Activated T-cell treated with anti-CD3 and anti-CD28 coated beads, Interleukin-2, amount 50 U/mL, for 72 hours (primary cell): ENCODE measurements at places on chromosomes 5 and 9. TPM values are rescaled to one million over a fixed set of nuclear protein-coding genes. Genes with fewer than 3 reads are reported as not detected.

The WWC1 gene
- not detected for total RNA-seq

The GLRA1 gene
- not detected for total RNA-seq

The PRRT1B gene
- total RNA-seq = not detected

The FRMPD1 gene
- not detected for total RNA-seq

The FIBCD1 gene
- not detected for total RNA-seq

The TLN1 gene
- 200 TPM for total RNA-seq

The DOK3 gene
- 5.7 TPM for total RNA-seq

The TMEM171 gene
- total RNA-seq = not detected

The SPINK9 gene
- total RNA-seq = not detected

The IFNA21 gene
- not detected for total RNA-seq

The TLX3 gene
- total RNA-seq = not detected

DNA sequence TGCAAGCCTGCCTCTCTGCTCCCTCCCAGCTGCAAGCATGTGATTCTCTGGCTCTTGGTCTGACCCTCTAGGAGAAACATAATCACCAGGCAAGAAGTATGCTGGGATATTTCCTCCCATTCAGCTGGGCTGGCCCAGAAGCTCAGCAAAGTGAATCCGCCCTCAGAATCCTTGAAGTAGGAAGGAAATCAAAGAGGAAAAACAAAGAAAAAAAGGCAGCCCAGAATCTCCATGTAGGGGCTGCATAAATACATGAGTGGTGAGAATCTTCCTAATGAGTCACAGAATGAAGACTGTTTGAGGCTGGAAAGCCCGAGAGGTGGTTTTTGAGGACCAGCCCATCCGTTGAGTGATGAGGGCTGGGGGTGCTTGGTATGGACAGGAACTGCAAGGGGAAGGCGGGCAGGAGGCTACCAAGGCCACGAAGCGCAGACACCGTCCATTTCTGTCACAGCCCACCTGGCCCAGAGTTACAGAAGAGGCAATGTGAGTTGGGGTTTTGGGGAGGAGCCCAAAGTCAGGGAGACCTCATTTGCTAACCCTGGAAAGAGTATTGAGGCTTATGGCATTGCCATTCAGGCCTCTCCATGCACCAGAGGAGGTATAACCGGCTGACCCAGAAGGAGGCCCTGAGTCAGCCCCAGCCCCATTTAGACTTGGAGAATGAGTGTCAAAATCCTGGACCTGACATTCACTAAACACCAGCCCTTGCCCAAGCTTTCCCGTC is 33.4 kb upstream of the TGFBR1 start:
- DNase-seq = no peak

GRCh38 chr9:131405428-131405827 is 11.5 kb downstream of the PRRC2B start:
- no peak for DNase-seq

DNA sequence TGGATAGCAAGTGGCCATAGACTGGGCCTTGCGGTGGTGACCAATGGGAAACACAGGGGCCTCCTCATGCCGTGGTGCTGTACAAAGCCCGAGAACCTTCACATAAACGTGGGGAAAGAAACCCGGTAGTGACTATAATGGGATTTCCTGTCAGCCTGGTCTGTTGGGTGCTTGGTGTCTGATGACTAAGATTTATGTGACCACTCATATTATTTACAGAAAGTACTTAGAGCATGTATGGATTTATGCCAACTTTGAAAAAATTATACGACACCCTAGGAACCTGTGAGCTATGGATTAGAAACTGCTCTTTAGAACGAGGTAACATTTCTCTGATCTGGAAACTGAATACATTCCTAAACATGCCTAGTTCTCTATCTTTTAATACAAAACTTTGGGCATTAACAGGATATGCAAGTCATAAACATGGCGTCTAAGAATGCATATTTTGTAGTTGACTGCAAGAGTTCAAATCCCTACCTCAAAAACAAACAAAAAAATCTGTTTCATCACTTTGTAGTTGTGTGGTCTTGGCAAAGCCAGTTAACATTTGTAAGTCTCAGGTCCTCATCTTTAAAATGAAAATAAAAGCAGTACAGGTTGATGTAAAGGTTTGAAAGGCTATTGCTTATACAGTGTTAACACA is 85.4 kb downstream of the TMEM167A start:
- DNase-seq = no peak

- peak; percentile 18 for DNase-seq
These were observed 516 bp downstream of the MAST4 start for GRCh38 chr5:66596636-66597182.

DNA sequence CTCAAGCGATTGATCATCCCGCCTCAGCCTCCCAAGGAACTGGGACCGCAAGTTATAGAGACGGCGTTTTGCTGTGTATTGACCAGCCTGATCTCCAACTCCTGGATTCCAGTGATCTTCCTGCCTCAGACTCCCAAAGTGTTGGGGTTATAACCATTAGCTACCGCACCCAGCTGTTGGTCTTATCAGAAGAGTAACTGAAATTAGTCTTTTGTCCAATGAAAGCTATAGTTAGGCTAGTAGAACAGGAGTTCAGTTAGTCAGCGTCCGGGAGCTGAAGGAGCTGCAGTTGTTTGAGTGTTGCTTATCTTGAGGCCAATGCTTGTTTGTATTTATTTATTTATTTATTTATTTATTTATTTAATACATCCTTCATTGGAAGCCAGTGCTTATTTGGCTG is 3.2 kb upstream of the MIGA2 start:
- no peak for DNase-seq

DNA sequence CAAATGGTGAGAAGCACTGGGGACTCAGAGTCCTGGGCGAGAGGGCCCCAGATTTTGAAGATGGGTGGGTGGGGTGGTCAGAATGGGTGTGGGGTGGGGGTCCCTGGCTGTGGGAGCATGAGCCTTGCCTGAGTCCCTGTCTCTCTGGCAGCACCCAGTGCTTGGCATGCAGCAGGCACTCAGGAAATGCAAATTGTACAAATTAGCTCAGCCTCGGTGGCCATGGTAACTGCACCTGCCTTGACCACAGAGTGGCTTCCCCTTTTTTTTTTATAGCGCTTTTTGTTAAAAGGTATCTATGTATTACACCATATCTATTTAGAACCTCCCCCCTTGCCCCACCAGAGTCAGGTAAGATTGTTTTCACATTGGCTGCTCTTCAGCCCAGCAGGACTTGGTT is 19.2 kb upstream of the PITX1 start:
- DNase-seq = no peak

DNA sequence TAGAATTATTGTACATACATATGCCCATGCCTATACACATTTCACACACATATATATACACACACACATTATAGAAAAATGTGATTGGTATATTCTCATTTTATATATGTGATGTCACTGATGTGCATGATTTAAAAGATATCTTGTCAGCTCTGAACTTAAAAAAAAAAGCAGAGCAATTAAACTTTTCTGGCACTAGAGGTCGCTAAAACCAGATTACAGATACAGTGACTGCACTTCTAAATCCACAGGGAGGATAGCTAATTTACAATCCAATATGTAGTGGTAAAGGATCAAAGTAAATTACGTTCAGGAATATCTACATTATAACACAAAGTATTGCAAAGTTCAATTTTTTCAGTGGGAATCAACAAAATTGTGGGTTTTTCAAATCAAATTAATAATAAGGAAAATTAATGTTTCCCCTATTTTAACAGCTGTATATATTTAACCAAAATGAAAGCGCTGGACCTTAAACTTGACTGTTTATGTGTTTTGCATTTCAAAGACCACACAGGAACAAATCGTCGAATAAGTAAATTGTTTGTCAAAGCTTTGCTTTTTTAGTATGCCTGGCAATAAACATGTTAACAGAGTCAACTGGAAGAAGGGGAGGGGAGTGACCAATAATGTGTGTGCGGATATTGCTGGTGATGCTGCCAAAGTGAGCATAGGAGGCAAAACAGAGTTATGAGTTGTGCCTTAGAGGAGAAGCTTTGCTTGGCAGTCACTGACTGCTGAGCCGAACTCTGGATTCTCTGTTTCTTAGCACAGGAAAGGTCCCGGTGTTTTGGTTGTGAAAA is 1201.4 kb upstream of the C9orf72 start:
- no peak for DNase-seq

- DNase-seq = no peak
These were observed 293.8 kb upstream of the GRAMD2B start for GRCh38 chr5:126129431-126129830.

- no peak for DNase-seq
These were observed 306.8 kb downstream of the TRPM3 start for GRCh38 chr9:70814597-70814996.

- no peak for DNase-seq
These were observed 67.2 kb upstream of the PCA3 start for GRCh38 chr9:76697081-76697480.

DNA sequence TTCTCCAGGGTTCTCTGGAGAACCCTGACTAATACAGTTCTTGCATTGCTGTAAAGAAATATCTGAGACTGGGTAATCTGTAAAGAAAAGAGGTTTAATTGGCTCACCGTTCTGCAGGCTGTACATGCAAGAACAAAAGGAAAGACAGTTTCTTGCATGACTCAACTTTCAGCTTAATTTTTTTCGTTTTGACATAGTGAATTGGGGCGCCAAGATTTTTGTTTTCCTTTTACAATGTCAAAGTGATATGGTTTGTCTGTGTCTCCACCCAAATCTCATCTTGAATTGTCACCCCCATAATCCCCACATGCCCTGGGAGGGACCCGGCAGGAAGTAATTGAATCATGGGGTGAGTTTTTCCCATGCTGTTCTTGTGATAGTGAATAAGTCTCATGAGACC is 11.8 kb upstream of the CRHBP start:
- no peak for DNase-seq

GRCh38 chr5:51495672-51496071 is 112.4 kb downstream of the ISL1 start:
- no peak for DNase-seq

GRCh38 chr9:113359385-113359784 is 10.0 kb downstream of the BSPRY start:
- no peak for DNase-seq

- DNase-seq = no peak
These were observed 25.9 kb upstream of the TTC39B start for GRCh38 chr9:15332939-15333338.

- DNase-seq = no peak
These were observed 112.0 kb downstream of the RXRA start for GRCh38 chr9:134438195-134438788.

GRCh38 chr5:56910210-56910965 is 992 bp downstream of the SETD9 start:
- peak; percentile 46 for DNase-seq

GRCh38 chr9:14585730-14586473 is 107.3 kb downstream of the ZDHHC21 start:
- DNase-seq = peak; percentile 50

GRCh38 chr5:116976767-116977166 is 402.1 kb upstream of the SEMA6A start:
- no peak for DNase-seq

GRCh38 chr9:13491493-13492424 is 212.3 kb upstream of the MPDZ start:
- no peak for DNase-seq

DNA sequence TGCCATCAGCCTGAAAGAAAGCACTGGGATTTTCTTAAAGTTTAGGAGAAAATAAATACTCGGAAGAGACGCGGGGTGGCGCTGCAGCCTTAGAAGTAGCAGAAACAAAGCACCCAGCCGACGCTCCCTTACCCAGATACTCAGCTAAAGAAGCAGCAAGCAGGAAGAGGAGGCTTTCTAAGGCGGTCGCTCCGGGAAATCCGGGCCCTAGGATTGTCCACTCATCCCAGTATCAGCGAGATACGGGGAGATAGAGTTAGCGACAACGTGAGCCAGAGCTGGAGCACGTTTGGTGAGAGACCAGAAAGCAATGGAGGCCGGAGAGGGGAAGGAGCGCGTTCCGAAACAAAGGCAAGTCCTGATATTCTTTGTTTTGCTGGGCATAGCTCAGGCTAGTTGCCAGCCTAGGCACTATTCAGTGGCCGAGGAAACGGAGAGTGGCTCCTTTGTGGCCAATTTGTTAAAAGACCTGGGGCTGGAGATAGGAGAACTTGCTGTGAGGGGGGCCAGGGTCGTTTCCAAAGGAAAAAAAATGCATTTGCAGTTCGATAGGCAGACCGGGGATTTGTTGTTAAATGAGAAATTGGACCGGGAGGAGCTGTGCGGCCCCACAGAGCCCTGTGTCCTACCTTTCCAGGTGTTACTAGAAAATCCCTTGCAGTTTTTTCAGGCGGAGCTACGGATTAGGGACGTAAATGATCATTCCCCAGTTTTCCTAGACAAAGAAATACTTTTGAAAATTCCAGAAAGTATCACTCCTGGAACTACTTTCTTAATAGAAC is at the start of gene PCDHB2:
TSS of gene PCDHB2 (plus strand) at position 135 of the 782 bp plus-strand sequence. CDS start at position 311, 176 bp downstream.
- no peak for DNase-seq

GRCh38 chr5:2381861-2382260 is 369.6 kb downstream of the IRX2 start:
- DNase-seq = no peak

DNA sequence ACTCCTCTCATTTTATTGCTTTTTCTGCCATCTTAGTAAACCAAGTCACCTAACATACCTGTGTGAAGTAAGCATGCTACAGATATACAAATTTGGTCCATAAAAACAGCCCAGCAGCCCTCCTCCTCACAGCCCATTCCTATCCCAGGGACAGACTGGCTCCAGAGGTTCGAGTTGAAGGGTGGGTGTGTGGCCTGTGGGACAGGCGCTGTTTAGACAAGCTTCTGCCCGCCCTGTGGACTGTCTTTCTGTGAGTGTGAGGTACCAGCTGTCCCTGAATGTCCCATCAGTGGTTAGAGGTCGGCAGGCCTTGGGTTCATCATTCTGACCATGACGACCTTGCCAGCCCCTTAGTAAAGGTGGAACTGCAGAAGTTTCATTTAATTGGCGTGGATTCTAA is 82.0 kb downstream of the WNK2 start:
- DNase-seq = no peak

GRCh38 chr9:125437771-125438221 is 176.2 kb downstream of the GAPVD1 start:
- no peak for DNase-seq

DNA sequence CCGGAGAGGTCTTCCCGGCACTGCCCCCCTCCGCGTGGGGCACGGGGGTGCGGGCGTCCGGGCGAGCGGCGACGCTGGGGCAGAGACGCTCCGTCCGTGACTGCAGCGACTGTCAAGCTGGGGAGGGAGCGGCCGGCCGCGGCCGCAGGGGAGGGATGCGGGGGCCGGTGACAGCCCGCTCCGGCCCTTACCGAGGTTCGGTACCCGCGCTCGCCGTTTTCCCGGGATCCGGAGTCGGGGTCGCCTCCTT is 400 bp downstream of the KDM4C start:
- DNase-seq = no peak

GRCh38 chr9:133088146-133088750 is 26.5 kb downstream of the CEL start:
- no peak for DNase-seq

- no peak for DNase-seq
These were observed 412.0 kb downstream of the ACTL7B start for GRCh38 chr9:108443741-108444140.
